Karpas-422 (cell line): ENCODE measurements at places on chromosomes 7 and 10.

- DNase-seq: peak; percentile 36
Observed at GRCh38 chr10:36494371-36494770, 631.0 kb upstream of the ANKRD30A start.

- no peak for DNase-seq
Observed at GRCh38 chr7:156993925-156994235, 16.6 kb downstream of the MNX1 start.

DNA sequence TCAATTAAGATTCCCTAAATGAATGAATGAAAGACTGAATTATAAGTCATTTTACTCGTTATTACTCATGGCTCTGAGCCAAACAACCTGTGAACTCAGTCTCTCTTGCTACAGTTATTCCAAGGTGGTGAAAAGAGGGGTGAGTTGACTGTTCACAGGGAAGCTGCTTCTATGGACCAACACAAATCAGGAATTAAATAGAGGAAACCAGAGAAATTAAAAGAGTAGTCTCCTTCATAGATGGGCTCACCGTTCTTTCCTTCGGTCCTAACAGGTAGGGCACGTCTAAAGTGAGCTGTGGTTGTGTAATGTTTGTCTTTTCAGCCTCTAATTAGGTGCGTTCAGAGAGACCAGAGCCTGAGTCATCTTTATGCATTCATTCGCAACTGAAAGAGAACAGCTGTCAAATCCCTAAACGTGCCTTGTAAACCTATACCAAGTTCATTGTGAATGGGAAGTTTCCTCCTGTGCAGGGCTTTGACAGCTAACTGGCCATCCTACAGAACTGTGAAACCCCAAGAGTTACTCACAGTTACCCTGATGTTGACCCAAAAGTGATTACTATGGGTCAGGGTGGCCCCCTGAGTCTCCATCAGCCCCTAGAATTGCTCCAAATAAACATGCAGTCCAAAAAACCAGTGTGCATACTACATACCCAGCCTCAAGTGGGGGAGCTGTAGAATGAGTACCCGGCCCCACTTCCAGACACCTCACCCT, 18.2 kb upstream of the C10orf53 start:
- no peak for DNase-seq

- no peak for DNase-seq
Observed at GRCh38 chr7:38855867-38856266, 53.1 kb downstream of the VPS41 start.

- no peak for DNase-seq
Observed at GRCh38 chr10:124318811-124319210, 99.9 kb downstream of the OAT start.

DNA sequence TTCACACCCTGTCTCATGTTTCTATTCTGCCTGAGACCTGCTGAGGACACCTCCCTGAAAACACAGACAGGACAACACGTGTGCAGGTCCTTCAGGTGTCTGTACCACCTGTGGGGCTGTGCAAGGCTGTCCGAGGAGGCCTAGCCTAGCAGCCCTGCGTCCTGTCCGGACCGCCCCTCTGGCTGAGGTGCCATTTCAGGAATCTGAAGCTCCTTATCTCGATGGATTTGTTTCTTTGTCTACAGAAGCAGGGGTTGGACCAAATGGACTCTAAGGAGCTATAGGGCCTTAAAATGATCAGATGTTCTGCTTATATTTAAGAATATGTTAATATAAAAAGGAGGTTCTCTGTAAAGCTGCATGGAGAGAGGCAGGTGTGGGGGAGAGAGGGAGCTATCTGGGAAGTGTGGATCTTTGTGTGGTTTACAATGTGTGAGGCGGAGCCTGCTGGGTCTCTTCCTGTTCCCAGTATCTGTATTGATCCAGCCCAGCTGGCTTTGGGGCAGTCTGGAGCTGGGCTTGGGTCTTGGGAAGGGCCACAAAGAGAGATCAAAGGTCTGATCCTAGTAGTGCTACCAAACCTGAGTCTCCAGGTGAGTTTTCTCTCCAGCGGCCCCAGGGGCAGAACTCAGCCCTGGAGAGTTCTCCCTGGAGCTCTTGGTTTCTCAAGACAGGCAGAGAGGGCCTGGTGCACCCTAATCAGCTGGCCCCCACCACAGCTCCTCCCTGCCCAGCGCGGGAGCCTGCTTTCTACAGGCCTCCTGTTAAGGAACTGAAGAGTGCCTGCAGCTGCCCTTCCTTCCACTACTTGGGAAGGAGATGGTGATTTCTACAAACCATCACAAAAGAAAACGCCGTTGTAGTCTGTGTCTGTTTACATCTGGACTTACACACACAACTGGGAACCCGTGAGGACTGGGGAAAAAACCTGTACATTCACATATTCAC, 3.4 kb upstream of the MNX1 start:
- no peak for DNase-seq

GRCh38 chr10:71406878-71407277, 10.2 kb downstream of the CDH23 start:
- DNase-seq: no peak

DNA sequence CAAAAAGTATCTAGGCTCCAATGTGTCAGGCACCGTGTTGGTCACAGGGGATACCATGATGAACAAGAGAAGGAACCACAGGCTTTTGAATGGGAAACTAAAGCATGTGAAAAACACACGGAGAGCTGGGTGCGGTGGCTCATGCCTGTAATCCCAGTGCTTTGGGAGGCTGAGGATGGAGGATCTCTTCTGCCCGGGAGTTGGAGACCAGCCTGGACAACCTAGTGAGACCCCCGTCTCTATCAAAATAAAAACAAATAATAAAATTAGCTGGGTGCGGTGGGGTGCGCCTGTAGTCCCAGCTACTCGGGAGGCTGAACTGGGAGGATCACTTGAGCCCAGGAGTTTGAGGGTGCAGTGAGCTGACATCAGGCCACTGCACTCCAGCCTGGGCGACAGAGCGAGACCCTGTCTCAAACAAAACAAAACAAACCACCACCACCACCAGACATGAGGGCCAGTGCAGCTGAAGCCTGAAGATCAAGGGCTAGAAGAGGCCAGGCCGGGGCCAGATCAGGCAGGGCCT, 611 bp upstream of the COPS6 start:
- DNase-seq: peak; percentile 59

- peak; percentile 91 for DNase-seq
Observed at GRCh38 chr10:71773221-71773971, at the start of gene VSIR. TSS of gene VSIR (minus strand) at chr10:71773520. CDS start at chr10:71773439, 81 bp downstream.

- DNase-seq: no peak
Observed at GRCh38 chr7:8365499-8366110, 67.8 kb upstream of the NXPH1 start.

- DNase-seq: no peak
Observed at GRCh38 chr7:46806856-46807255, 775.1 kb downstream of the TNS3 start.

DNA sequence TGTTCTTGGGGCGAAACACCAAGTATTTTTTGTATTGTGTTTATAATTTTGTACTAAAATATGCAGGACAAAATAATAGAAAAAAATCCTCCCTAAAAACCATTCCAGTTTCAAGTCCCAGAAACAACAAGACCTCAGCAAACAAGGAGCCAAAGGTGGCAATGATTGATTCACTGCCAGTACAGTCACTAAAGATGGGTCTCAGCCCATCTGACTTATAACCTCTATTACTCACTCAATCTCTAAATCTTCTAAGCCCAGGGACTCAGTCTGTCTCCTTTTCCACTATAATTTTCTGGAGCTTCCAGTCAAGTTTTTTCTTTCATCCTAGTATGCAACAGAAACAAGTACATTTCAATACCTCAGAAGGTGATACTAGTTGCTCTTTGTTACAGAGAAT, 33.3 kb downstream of the SNX13 start:
- no peak for DNase-seq

DNA sequence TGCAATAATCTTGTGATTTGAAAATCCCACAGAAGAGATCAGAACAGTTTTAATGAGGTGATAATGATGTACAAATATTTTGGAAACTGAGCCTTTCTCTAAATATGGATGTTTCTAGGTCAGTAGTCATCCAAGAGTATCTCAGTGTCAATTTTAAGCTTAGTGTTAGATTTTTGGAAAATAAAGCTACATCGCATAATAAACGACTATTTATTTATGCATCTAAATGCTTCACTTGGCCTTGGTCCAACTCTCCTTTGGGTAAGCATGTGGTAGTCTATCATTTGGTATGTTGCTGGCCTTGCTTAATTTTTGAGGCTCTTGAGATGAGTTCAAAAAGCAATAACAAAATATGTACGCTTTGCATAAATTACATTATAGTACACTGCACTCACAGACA, 5.4 kb upstream of the PPP1R9A start:
- no peak for DNase-seq

DNA sequence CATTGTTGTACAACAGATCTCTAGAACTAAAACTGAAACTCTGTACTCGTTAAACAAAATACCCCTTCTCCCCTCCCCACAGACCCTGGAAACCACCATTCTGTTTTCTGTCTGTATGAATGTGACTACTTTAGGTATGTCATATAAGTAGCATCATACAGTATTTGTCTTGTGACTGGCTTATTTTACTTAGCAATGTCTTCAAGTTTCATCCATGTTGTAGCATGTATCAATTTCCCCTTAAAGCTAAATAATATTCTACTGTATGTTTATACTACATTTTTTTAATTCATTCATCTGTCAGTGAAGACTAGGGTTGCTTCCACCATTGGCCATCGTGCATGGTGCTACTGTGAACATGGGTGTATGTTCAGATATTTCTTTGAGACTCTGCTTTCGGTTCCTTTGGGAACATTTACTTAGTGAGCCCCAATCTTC, 71.2 kb upstream of the RPA3 start:
- no peak for DNase-seq

DNA sequence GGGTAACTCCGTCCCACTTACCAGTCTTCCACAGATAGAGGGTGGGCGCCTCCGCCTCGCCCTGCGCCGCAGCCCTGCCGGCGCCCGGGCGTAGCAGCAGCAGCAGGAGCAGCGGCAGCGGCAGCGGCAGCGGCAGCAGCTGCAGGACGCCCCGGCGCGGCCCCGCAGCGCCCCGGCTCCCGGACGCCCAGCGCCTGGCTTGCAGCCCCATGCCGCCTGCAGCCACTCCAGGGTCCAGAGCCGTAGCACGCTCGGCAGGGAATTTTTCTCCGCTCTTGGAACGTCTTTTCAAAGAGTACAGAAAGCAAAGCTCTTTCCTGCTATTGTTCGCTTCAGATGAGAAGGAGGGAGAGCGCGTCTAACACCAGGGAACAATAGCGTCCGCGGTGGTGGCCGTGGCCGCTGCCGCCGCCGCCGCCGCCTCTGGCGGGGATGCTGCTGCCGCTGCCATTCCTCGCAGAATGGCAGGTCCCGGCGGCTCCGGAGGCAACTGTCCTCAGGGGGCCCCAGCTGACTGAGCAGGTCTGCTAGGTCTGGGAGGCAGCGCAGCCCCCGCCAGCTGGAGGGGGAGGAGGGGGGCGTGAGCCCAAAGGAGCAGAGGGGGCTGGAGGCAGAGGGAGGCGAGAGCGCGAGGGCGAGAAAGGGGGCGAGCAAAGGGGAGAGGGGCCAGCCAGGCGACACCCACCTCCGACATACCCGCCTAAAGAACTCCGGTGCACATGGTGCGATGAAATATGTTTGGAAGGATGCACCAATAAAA, at the start of gene THSD7A:
Gene THSD7A, minus strand, starts transcription at position 463 of the 760 bp plus-strand sequence. Its CDS starts 252 bp downstream, at position 211.
- no peak for DNase-seq

DNA sequence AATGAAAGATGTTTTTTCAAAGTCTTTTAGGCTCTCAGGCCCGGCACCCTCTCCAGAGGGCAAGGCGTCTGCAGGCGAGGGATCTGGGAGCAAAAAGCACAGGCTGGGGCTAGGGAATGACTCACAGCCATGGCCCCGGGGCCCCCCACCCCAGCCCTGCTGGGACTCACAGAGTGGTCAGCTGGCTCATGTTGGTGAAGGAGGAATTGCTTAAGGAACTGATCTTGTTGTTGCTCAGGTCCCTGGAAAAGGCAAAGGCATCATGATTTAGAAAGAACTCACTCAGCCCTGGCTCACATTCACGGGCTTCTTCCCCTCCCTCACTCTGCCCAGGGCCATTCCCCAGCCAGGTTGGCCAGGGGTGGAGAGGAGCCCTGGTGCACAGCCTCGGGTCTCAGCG, 151.5 kb downstream of the SLIT1 start:
- no peak for DNase-seq

- DNase-seq: no peak
Observed at GRCh38 chr7:111026343-111026742, 64.6 kb upstream of the LRRN3 start.

- DNase-seq: peak; percentile 68
Observed at GRCh38 chr10:92690211-92690914, 608 bp downstream of the HHEX start.
